ENCODE measurements at places on chromosomes 16 and 17.
A peak's percentile ranks its signal among the peaks of the same experiment; 100 is the strongest.

GRCh38 chr16:87447323-87447722 lies 45.5 kb downstream of the ZCCHC14 start:
- no peak for DNase-seq

DNA sequence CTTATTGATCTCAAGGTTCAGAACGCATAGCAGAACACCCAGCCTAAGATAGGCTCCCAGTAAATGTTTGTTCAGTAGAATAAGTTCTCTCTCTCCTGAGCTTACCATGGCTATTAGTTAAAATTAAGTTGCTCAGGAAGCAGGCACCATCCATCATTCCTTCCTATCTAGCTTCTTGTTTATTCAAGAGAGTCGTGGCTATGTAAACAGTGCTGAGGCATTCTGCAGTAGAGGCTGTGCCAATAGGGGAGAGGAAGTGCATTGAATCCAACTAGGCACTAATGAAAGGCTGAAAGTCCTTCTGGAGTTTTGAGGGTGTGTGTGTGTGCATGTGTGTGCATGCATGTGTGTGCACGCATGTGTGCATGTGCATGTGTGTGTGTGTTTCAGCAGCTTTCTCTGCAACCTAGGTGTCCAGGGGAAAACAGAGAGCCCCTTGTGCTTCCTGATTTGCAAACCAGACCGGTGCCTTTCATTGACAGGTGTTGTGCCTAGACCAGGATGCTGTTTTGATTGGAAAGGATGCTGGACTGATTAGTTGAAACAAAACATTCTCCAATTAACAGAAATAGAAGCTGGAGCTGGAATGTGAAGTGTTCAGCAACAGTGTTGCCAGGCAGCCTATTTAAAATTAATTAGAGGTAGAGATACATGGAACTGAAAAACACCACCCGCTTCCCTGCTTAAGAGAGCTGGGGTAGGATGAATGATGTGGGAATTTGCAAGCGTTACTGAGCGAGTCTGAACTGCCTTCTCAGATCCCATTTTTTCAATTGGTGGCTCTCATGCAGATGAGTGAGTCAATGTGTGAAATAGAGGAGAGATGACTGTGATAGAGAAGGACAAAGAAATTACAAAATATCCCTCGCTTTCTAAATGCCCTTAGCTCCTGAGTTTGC lies 103.3 kb upstream of the CLEC3A start:
- DNase-seq, result peak; percentile 45

GRCh38 chr17:82524540-82524939 lies 5.0 kb downstream of the FOXK2 start:
- no peak for DNase-seq

- DNase-seq, result no peak
Measured at GRCh38 chr17:57926723-57927047, 28.5 kb downstream of the CUEDC1 start.

DNA sequence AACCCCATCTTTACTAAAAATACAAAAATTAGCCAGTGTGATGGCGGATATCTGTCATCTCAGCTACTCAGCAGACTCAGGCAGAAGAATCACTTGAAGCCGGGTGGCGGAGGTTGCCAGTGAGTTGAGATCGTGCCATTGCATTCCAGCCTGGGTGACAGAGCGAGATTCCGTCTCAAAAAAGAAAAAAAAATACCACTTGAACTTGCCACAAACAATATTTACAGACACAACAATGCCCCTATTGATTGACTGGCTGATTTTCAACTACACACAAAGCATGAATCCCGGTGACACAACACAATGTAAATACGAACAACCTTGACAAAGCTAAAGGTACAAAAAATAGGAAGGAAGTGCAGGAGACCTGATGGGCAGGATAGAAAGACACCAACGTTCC lies 49.3 kb downstream of the NXN start:
- DNase-seq, result no peak

- no peak for DNase-seq
Measured at GRCh38 chr17:82888583-82889495, 49.0 kb upstream of the ZNF750 start.

GRCh38 chr17:45145035-45145389 lies 3.3 kb upstream of the HEXIM1 start:
- DNase-seq, result no peak

- no peak for DNase-seq
Measured at GRCh38 chr16:15403392-15403995, 7.9 kb downstream of the MPV17L start.
